Small intestine (tissue), 16 donors: ENCODE measurements at places on chromosomes 13 and 19.

- no peak for DNase-seq
Observed at GRCh38 chr13:72303941-72304746, 423.3 kb downstream of the MZT1 start.

DNA sequence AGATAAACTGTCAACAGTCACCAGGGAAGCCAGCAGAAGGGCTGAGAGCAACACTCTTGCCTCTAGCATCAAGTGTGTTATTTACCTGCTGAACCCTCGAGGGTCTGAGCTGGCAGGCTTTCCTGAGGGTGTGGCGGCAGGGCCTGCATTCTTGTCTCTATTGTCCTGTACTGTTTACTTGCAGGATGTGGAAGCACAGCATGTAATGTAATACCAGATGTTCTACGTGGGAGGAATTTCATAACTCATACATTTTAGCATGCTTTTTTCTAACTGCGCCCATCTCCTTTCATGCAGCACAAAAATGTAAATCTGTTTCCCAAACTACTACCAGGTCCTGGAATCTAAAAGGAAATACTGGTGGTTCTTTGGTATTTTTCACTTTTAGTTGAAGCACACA lies 153.1 kb downstream of the RGCC start:
- no peak for DNase-seq

DNA sequence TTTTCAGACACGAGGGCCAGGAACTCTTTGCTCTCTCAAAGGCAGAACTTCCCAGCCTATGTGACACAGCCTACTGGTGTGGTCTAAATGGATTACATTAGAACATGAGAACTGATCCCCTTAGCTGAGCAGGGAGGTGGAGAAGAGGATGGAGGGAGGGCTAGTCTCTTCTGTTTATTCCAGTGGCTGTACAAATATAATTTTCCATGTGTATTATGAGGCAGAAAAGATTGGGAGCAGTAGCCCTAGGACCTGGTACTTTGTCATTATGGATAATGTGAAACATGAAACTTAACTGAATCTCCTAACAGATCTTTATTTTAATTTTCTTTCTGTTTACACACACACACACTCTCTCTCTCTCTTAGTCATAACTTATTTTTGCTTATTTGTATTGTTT lies 82.1 kb downstream of the WDFY2 start:
- no peak for DNase-seq

DNA sequence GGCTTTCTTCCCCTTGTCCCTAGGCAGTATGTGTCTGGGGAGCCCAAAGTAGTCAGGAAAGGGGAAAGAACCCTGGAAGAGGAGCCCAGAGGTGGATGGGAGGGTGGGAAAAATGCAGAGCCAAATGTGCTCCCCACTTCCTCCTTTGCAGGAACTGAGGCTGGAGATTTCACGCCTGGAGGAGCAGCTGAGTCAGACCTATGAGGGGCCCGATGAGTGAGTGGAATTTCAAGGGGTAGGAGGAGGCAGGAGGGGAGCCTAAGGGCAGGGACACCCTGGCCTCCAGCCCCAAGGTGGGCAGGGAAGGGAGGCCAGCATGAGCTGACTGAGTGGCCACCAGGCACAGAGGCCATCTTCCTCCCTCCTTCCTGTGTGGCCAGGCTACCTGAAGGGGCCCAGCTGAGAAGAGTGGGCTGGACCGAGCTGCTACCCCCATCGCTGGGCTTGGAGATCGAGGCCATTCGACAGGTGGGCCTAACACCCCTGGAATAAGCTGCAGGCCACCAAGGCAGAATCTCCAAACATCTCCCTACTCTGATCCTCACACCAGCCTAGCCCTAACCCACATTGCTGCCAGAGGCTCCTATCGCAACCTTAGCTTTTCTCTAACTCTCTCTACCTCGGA lies 14.3 kb downstream of the PTH2 start:
- no peak for DNase-seq

- DNase-seq = no peak
Observed at GRCh38 chr19:6276447-6276846, 3.3 kb downstream of the MLLT1 start.

DNA sequence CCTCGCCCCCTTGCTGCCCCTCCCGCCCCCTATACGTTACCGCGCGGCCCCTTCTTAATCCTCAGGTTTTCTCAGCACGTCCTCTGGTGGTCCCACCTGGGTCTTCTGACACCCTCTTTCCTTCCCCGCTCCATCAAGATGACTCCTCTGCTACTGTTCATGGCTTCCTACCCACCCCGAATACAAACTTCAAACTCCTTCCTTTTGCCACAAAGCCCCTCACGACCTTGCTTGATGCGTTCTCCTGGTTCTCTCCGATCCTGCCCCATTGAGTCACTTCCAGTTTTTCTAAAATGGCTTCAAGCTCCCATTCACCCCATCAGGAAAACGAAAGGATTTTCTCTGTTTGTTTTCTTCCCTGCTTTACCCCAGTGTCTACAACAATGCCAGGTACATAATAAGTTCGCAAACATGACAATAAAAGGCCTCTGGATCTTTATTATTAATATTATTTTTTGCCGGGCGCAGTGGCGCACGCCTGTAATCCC lies 734 bp upstream of the SERTAD3 start:
- no peak for DNase-seq

DNA sequence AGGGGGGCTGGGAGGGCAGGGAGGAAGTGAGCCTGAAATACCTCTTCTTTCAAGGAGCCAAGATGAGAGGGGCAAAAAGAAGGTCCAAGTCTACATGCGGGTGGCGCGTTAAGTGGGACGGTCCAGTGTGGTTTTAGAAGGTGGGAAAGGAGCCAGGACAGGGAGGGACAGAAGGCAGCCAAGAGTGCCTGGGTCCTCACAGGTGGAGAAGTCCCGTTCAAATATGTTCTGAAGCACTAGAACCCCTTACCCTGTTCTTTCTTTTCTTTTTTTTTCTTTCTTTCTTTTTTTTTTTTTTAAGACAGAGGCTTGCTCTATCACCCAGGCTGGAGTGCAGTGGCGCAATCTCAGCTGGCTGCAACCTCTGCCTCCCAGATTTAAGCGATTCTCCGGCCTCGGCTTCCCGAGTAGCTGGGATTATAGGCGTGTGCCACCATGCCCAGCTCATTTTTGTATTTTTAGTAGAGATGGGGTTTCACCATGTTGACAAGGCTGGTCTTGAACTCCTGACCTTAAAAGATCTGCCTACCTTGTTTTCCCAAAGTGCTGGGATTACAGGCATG lies 7.4 kb downstream of the CAMSAP3 start:
- no peak for DNase-seq

GRCh38 chr19:1840541-1841115 lies 7.7 kb downstream of the REXO1 start:
- DNase-seq = no peak

- no peak for DNase-seq
Observed at GRCh38 chr19:58361900-58362271, 665 bp downstream of the ZNF497 start.

- no peak for DNase-seq
Observed at GRCh38 chr13:113046128-113046882, 59.3 kb upstream of the F7 start.

GRCh38 chr19:39430675-39431593 lies 4.8 kb downstream of the RPS16 start:
- peak; percentile 38 for DNase-seq

DNA sequence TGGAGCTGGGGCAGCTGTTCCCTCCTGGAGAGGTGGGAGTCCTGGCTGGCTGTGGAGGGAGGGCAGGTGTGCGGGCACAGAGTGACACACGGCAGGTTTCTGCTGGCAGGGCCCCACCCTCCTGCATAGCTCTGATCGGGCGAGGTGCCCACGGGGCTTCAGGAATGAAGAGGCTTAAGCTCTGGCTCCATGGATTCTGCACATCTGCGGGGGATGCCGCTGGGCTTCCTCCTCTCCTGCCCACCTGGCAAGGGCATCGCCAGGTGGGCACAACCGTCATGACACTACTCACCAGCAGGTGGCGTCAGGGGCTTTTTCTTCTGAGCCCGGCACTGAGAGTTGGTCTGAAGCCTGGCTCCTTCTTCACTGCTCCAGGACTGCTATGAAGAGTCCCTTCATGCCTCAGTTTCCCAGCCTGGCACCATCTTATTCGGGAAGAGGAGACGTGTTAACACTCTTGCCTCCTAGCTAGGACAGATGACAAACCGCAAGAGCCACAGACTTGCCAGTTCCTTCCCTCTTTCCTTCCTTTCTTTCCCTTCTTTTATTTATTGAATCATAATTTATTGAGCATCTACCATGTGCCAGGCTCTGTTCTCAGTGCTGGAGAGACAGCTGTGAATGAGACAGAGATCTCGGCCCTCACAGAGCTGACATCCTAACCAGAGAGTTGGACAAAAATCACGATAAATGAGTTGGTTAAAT lies 15.2 kb upstream of the PAK4 start:
- peak; percentile 61 for DNase-seq

DNA sequence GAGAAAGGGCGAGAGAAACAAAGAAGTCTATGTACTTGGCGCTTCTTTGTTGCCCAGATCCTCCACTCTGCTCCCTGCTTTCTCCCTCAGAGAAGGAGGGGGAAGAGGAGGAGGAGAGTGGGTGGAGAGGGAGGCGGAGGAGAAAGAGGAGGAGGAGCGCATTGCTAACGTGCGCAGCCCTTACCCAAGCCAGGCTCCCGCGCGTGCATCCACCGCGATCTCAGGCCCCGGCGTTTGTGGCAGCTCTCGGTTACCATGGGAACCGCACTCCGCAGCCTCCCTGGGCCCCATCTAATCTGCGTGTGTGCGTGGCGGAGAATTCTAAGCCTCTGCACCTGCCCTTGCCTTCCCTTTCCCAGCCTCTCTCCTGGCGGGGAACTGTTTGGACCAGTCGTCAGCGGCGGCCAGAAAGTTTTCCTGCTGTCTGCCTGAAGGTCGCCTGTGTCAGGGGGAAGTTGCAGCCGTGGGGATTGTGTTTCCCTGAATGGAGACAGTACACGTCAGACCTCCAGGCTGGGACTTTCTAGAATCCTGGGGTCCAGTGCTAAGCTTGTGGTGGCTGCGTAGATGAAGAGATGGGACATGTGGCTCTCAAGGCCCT lies at the start of gene ERICH6B:
Gene ERICH6B, minus strand, starts transcription at position 239 of the 601 bp plus-strand sequence. CDS start 18,734 bp downstream, outside the sequence.
- DNase-seq = no peak

DNA sequence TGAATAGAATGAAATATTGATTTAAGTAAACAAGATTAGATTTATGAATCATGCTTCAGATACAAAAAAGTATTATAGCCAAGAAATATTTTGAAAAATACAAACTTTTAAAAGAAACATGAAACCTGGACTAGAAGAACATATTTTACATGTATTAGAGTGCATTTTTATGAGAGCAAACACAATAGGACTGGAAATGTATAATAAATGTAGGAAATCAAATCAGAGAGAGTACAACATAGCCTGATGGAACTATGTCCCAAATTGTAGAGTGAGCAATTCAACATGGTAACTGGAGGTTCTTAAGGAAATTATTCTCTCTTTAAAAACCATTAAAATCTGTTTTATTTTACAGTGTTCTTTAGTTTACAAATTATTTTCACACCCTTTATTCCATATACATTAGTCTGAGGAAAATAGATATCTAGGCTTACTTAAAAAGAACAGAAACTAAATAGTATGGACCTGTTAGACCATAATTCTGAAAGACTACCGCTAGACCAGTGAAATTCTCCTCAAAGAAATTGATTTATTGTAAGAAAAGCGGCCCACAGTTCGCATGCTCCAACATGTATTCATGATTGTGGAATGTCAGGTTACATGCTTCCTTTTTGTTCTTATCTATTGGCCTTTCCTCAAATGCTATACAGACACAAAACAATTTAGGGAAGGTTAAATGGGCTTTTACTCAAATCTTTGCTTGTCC lies 1526.5 kb upstream of the SLC10A2 start:
- no peak for DNase-seq

- peak; percentile 85 for DNase-seq
Observed at GRCh38 chr19:39307046-39307821, 11.0 kb downstream of the IFNL1 start.

- no peak for DNase-seq
Observed at GRCh38 chr13:99421271-99421670, 80.0 kb upstream of the TM9SF2 start.
